ENCODE measurements at places on chromosomes 3 and 15.

GRCh38 chr3:16704941-16705340, 99.7 kb upstream of the DAZL start:
- DNase-seq, result no peak

GRCh38 chr3:29898171-29898965, 617.5 kb downstream of the RBMS3 start:
- no peak for DNase-seq

GRCh38 chr3:59143447-59143846, 93.6 kb upstream of the CFAP20DC start:
- DNase-seq, result no peak

DNA sequence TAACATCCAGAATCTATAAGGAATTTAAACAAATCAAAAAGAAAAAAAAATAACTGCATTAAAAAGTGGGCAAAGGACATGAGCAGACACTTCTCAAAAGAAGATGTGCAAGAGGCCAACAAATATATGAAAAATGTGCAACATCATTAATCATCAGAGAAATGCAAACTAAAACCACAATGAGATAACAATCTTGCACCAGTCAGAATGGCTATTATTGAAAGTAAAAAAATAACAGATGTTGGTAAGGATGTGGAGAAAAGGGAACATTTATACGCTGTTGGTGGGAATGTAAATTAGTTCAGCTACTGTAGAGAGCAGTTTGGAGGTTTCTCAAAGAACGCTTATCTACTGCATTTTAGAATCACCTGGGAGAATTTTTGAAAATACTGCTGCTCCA, 186.1 kb downstream of the OTOL1 start:
- DNase-seq, result no peak

DNA sequence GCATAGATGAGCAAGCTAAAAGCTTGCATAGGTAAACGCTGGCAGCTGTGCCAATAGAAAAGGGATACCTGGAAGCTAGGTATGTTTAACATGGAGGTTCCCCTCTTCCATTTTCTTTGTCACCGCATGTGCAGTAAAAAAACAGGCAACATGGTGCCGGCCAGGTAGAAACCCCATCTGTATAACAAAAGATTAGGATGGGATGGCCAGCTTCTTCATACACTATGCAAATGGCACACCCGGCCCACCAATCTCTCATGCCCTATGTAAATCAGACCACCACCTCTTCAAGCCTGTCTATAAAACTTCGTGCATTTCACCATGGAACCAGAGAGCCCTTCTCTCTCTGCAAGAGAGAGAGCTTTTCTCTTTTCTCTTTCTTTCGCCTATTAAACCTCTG, 224.3 kb upstream of the P2RY1 start:
- no peak for DNase-seq

GRCh38 chr3:105996781-105997180, 128.0 kb upstream of the CBLB start:
- DNase-seq, result no peak

- DNase-seq, result no peak
Measured at GRCh38 chr3:146532406-146532805, 12.0 kb downstream of the PLSCR1 start.

All from effector memory CD4-positive, alpha-beta T cell (primary cell).